Muscle of back (tissue), 13 donors: ENCODE measurements at places on chromosomes 1 and 21. TPM values are rescaled to one million over a fixed set of nuclear protein-coding genes. Genes with fewer than 3 reads are reported as not detected.

DNA sequence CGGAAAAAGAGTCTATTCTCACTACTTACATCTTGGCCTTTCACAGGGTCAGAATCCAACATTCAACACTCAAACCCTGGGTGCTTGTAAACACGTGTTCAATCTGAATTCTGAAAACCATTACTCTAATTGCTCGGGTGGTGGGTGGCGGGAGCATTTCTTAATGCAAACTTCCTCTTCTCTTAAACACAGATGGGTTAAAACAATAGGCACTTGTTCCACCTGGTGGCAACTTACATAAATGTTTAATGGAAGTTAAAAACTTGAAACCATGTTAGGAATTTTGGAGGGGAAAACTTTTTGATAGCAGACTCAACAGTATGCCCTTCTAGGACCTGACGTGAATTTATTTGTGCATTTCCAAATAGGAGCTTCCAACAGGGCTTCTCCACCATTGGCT, 23.4 kb upstream of the TDRD10 start:
- DNase-seq = no peak

DNA sequence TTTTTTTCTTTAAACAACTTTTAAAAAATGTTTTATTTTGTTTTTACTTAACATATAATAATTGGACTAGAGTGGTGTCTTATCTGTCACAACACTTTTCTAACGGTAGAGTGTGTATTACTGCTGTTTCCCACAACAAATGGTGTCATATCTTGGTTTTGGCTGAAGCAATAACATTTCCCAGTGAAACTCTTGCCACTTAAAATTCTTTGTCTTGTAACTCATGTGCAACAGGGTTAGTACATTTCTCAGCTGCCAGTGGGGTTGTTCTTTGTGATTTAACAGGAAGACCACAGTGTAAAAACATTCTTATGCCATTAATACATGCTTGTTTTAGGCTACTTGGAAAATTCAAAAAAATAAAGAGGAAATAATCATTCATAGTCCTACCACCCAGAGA, 43.5 kb downstream of the ALPL start:
- peak; percentile 80 for DNase-seq

The AHDC1 gene
- 66.5 TPM for polyA plus RNA-seq

The RGS7 gene
- polyA plus RNA-seq = not detected

GRCh38 chr1:58447886-58448285, 98.6 kb downstream of the OMA1 start:
- DNase-seq = no peak
